Ecto neural progenitor cell (in vitro differentiated cells): ENCODE measurements at places on chromosomes 5 and 9.

DNA sequence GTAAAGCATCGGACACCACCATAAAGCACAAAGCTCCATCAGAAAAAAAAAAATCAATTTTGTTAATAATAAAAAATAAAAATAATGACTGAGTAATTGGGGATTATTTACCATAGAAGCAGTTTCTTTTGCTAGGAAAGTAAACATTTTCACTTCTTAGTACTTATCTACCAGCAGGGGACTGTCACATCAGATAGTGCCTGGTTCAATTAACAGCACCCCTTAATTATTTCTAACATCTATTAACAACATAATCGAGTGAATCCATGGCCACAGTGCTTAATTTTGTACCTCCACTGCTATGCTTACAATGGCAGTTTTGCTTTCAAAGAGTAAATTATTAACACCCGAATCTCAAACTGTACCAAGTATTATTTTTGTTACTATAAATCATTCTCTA lies 221.7 kb downstream of the SMARCA2 start:
- no peak for DNase-seq

DNA sequence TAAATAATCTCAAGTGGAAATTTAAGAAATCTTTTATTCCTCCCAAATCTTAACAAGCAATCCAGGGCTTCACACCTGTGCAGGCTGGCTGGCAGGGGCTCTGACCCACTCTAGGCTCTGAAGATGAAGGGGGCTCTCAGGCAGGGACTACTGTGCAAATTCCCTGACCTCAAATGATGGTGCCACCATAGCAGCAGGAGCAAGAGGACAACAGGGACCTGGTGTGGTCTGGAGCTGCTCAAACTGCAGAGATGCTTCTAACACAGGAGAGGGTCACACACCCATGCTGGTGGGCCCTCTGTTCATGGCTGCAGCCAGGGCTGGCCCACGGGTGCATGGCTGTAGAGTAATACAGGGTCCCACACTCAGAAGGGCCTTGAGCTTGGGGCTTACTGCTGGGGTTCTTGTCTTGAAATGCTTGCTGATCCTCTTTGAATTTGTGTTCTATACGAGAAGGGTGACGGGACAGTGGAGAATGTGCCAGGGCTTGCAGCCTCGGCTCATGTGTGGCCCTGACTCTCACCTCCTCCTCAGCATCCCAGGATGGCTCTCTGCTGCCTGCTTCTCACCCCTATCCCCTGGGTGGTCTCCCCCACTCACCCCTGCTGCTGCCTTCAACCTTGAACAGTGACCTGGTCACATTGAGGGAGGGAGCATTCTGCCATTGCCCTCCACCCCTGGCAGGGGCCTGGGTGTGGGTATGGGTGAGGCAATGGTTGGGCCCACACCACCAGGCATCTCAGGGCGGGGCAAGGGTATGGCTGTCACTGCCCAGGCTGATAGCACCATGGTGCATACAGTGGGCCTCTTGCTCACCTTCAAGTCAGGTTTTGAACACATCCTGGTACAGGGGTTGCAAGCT lies 191.7 kb downstream of the FSTL4 start:
- peak; percentile 22 for DNase-seq

DNA sequence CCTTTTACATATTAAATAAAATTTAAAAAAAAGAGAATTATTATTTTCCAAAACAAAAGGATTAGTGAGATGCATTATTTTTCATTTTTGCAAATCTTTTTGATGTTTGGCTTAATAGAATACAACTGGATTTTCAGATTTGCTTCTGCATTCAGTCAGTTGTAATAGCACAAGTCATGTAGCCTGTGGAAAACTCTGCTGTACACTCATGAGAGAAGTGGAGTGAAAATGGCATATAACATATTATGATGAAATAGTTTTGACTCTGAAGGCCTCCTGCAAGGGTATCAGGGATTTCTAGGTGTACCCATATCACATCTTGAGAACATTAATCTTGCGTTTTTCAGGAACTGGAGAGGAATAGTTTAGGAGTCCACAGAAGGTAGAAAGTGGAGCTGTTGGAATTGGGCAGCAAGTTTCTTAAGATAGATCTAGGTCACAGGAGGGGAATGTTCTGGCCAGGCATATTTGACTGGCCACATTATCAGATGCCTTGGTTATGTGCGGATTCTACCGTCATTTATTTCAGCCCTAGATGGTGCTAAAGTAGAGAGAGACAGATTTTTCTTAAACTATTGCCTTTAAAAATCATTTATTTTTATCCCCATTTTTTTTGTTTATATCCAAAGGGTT lies 16.4 kb downstream of the LNPEP start:
- no peak for DNase-seq

GRCh38 chr9:136372561-136373299 lies 739 bp downstream of the CARD9 start:
- no peak for DNase-seq

DNA sequence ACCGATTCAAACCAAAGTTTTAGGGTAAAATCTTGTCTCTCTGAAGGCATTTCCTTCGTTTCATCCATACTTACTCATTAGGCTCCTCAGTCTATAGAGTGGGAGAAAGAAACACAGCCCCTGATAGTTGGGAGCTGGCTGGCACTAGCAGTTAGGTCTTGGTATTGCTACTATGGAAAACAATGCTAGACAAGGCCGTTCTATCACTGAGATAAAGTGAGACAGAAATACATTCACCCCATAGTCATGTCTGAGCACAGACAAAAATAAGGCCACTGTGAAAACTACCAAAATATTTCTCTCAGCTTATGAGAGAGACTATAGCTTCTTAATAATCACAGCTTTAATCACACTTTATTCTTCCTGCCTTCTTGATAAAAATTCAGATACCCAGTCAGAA lies 28.7 kb upstream of the KCNV2 start:
- DNase-seq = no peak
